ENCODE measurements at places on chromosomes 12 and 14. TPM values are rescaled to one million over a fixed set of nuclear protein-coding genes. Genes with fewer than 3 reads are reported as not detected.

GPRC5A gene
- total RNA-seq, result 7.6 TPM

CNIH1 gene
- 82.3 TPM for total RNA-seq

FZD10 gene
- not detected for total RNA-seq

SRRM4 gene
- not detected for total RNA-seq

FGF23 gene
- not detected for total RNA-seq

PAH gene
- total RNA-seq, result not detected

VDR gene
- 3.8 TPM for total RNA-seq

PTPRO gene
- total RNA-seq, result 0.17 TPM

CMTM5 gene
- total RNA-seq, result not detected

LRRIQ1 gene
- 0.09 TPM for total RNA-seq

GYS2 gene
- not detected for total RNA-seq

ACSM4 gene
- not detected for total RNA-seq

PROX2 gene
- not detected for total RNA-seq

KRT78 gene
- total RNA-seq, result not detected

ATF7IP gene
- total RNA-seq, result 13.6 TPM

VRTN gene
- not detected for total RNA-seq

FOXM1 gene
- 1.3 TPM for total RNA-seq

ERO1A gene
- 22.5 TPM for total RNA-seq

PRB2 gene
- not detected for total RNA-seq

DIO3 gene
- total RNA-seq, result not detected

RDH12 gene
- total RNA-seq, result 0.16 TPM

ANO4 gene
- total RNA-seq, result 0.94 TPM

KCNK13 gene
- total RNA-seq, result not detected
